Glutamatergic neuron (in vitro differentiated cells): ENCODE measurements at places on chromosomes 13 and 19.

GRCh38 chr13:96991072-96991471 is 3.2 kb downstream of the OXGR1 start:
- DNase-seq: no peak

- peak; percentile 49 for DNase-seq
Observed at GRCh38 chr19:51511353-51511752, 9.8 kb upstream of the SIGLEC12 start.

DNA sequence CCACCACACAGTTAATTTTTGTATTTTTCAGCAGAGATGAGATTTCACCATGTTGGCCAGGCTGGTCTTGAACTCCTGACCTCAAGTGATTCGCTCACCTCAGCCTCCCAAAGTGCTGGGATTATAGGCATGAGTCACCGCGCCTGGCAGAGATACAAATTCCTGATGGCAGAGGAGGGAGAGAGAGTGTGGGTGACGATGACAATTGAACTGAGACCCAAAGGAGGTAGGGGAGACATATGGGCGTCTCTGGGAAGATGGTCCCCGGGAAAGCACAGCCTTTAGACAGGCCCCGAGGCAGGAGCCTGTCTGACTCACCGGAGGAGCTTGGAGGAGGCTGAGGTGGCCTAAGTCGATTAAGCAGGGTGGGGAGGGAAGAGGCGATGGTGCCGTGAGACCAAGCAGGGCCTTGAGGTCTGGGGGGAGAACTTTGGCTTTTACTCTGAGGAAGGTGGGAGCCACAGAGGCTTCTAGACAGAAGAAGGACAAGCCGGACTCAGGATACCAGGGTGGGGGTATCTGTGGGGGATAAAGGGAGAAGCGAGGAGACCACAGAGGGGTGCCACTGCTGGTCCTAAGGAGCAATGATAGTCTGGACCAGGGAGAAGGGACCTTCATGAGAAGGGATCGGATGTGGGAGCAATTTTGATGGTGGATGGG is 38.2 kb downstream of the ARRDC2 start:
- no peak for DNase-seq

GRCh38 chr13:39510316-39510695 is 92.7 kb downstream of the LHFPL6 start:
- DNase-seq: no peak

DNA sequence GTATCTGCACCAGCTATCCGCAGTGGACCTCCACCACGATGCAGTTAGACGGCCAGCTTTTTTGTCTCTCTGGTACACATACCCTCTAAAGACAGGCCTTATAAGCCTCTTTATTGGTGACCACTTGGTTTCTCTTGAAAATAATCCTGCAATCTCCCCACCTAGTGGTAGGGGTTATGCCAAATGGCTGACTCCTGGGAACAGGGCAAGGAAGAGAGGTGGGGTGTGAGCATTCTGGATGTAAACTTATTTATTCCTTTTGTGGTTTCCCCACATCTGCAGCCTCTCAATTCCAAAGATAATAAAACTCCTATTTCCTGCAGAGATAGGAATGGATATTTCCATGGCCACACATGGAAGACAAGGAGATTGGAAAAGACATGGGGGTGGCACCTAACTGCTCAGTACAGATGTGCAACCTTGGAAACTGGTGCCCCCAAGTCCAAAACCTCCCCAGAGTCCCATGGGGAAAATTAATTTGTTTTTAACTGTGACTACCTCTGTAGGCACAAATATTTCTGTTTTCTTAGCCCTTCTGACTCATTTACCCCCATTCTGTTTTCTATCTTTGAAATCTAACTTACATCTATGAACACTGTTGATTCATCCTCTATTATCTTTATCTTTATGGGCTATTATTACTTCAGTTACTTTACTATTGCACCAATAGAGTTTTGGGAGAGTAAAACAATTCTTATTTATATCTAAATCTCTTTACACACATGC is 112.7 kb upstream of the TSHZ3 start:
- no peak for DNase-seq

DNA sequence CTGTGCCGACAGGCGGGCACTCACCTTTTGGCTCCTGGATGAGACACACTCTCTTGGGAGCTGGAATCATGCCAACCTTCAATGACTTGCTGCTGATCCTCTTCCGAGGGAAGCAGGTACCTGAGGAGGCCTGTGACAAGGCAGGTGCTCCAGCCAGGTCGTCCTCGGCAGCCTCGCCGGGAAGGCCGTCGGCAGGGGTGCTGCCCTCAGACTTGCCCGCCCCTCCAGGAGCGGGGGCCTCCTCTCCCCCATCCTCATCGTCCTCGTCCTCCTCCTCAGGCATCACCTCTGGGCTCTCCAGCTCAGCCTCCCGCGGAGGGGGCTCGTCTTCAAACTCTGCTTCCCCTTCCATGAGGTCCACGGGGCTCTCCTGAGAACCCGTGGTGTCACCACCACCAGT is 29.2 kb downstream of the SUGP2 start:
- no peak for DNase-seq

GRCh38 chr13:74129500-74130191 is 4.6 kb downstream of the KLF12 start:
- DNase-seq: no peak

DNA sequence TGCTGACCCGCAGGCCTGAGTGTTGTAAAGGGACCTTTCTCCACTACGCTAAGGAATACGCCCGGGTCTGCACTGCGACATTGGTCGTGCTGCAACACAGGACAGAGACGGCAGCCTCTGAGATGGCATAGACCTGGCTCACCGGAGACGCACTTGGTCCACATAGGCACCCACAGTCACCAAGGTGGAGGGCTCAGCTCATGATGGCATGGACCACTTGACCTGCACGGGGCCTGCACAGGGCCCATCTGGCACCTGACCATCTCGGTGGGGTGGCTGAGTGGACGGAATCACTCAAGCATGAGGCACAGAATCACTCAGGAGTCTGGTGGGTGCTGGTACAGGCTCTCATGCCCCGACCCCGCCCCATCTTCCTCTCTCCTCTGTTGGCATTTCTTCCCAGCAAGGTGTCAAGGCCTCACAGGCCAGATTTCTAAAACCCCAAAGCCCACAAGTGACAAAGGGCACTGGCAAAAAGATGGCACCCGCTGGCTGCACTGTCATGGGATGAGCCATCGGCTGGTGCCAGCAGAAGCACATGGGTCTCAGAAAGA is 45.9 kb downstream of the TSHZ3 start:
- no peak for DNase-seq

DNA sequence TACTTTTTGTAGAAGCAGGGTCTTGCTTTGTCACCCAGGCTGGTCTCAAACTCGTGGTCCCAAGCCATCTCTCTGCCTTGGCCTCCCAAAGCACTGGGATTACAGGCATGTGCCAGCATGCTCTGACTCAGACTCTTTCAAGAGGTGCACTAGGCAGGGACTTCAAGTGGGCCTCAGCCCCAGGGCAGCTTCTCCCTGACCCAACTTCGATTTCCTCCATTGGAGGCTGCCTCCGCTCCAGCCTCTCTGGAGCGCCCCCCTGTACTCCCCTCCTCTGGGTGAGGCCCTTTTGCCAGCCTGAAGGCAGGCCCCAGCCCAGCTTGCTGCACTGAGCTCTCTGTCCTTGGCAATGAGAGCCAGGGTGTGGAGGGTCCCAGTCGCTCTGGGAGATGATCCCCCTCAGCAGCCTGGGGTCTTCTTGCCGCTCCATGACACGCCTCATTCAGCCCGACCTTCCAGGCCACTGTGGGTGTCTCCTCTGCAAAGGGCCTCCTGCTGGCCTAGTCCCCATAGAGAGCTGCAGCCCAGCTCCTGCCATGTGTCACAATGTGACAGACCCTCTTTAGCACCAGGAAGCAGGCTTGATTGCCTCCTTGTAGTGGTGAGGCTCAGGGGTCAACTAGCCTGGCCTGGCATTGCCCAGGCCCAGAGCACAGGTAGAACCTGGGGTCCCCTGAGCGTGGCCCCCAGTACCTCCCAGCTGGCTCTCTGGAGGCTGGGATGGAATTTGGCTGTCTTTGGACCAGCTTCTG is 16.4 kb downstream of the CARM1 start:
- DNase-seq: no peak

- DNase-seq: no peak
Observed at GRCh38 chr13:30268673-30269072, 38.7 kb downstream of the KATNAL1 start.

- DNase-seq: no peak
Observed at GRCh38 chr13:91588541-91588940, 190.1 kb downstream of the GPC5 start.

- DNase-seq: no peak
Observed at GRCh38 chr13:67238277-67238859, 8.2 kb upstream of the PCDH9 start.

GRCh38 chr19:34990578-34991192 is 9.4 kb upstream of the GRAMD1A start:
- no peak for DNase-seq

GRCh38 chr13:111183959-111184358 is 68.8 kb downstream of the ARHGEF7 start:
- DNase-seq: no peak
